ENCODE measurements at places on chromosomes 2 and 18.

DNA sequence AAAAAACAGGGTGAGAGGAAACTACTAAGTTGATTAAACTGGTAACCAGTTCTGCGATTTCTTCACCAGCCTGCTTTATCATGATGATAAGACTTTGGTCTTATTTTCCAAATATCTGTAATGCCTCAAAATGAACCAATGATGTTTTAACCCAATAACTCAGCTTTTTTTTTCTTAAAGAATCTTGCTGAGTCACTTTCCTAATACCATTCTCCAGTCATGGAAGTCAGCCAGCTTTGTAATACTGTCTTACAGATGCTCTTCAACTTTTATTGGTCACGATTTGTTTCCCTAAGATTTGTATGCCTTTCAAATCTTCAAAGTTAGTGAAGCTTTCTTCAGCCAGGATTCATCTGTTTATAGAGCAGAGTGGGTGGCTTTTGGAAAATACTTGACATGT is 47.7 kb upstream of the SMIM21 start:
- DNase-seq: no peak

DNA sequence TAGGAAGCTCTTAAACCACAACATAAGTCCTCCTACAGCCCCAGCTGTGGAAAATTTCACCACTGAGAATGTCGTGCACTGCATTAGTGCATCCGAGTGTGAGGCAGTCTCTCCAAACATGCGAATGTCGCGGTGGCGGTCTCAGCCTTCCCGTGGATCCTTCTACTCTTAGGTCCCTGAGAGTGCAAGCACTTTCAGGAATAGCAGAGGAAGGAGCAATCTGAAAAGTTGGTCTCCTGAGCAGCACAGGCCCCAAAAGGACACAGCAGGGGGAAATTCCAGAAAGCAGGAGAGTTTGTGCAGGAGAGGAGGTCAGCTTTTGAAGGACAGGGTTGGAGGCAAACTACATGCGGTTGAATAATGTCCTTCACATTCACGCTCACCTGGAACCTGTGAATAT is 440.5 kb upstream of the SMIM21 start:
- DNase-seq: no peak

- no peak for DNase-seq
Measured at GRCh38 chr2:185664384-185664783, 74.2 kb upstream of the FSIP2 start.

DNA sequence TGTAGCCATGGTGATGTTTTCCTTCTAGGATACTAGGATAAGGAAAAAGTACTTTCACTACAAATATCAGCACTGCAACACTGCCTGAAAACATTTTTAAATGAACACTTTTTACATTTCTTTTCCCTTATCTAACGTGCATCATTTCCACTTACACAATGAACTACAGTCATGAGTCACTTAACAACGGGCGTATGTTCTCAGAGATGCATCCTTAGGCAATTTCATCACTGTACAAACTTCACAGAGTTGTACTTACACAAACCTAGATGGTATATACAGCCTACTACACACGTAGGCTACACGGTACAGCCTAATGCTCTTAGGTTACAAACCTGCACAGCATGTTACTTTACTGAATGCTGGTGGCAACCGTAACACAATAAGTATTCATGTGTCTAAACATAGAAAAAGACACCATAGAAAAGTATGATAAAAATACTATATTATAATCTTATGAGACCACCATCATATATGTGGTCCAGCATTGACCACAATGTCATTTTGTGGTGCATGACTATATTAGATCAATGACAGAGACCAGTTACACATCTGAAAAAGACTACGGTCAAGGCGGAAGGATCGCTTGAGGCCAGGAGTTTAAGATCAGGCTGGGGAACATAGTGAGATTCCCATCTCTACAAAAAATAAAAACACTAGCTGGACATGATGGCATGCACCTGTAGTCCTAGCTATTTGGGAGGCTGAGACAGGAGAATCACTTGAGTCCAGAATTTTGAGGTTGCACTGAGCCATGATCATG is 39.8 kb downstream of the WDR33 start:
- no peak for DNase-seq

GRCh38 chr18:2654928-2655177 is 673 bp upstream of the SMCHD1 start:
- DNase-seq: peak; percentile 74

- no peak for DNase-seq
Measured at GRCh38 chr2:128732976-128733431, 414.3 kb upstream of the HS6ST1 start.

GRCh38 chr2:46874236-46874929 is 41.2 kb downstream of the MCFD2 start:
- no peak for DNase-seq

GRCh38 chr2:128615571-128615970 is 296.9 kb upstream of the HS6ST1 start:
- no peak for DNase-seq

GRCh38 chr2:159454185-159454584 is 162.2 kb downstream of the BAZ2B start:
- no peak for DNase-seq

DNA sequence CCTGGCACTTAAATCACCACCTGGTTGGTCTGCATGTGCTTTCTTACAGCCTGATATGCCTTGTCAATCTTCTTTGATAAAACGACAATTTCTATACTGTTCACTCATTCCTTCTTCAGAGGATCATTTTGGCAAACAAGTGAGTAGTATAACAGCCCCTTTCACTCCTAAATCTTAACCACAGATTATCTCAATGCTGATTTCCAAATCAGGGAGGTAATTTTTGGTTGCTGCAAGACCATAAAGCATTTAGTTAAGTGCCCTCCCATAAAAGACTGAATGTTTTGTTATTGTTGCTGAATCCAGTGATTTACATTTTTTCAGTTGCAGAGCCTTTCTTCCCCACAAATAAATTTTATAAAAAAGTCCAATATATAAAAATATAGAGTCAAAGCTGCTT is 129.2 kb upstream of the CYP26B1 start:
- no peak for DNase-seq

All from activated CD8-positive, alpha-beta memory T cell treated with anti-CD3 and anti-CD28 coated beads for 1 hour (primary cell).